ENCODE measurements at places on chromosomes 11 and 22.

GRCh38 chr11:45739866-45740265 is 65.1 kb upstream of the SLC35C1 start:
- DNase-seq: no peak

- no peak for DNase-seq
These were observed 17.7 kb upstream of the TALDO1 start for GRCh38 chr11:729492-730074.

GRCh38 chr22:38089474-38089851 is 5.5 kb upstream of the SLC16A8 start:
- no peak for DNase-seq

- no peak for DNase-seq
These were observed 78.4 kb downstream of the XRRA1 start for GRCh38 chr11:74870485-74870884.

GRCh38 chr11:128047026-128047425 is 540.3 kb downstream of the ETS1 start:
- no peak for DNase-seq

- DNase-seq: no peak
These were observed 92.7 kb downstream of the ETS1 start for GRCh38 chr11:128494418-128495332.

GRCh38 chr11:20351751-20352262 is 11.7 kb upstream of the HTATIP2 start:
- no peak for DNase-seq

- no peak for DNase-seq
These were observed 13.3 kb upstream of the KCNQ1OT1 start for GRCh38 chr11:2713094-2713493.

DNA sequence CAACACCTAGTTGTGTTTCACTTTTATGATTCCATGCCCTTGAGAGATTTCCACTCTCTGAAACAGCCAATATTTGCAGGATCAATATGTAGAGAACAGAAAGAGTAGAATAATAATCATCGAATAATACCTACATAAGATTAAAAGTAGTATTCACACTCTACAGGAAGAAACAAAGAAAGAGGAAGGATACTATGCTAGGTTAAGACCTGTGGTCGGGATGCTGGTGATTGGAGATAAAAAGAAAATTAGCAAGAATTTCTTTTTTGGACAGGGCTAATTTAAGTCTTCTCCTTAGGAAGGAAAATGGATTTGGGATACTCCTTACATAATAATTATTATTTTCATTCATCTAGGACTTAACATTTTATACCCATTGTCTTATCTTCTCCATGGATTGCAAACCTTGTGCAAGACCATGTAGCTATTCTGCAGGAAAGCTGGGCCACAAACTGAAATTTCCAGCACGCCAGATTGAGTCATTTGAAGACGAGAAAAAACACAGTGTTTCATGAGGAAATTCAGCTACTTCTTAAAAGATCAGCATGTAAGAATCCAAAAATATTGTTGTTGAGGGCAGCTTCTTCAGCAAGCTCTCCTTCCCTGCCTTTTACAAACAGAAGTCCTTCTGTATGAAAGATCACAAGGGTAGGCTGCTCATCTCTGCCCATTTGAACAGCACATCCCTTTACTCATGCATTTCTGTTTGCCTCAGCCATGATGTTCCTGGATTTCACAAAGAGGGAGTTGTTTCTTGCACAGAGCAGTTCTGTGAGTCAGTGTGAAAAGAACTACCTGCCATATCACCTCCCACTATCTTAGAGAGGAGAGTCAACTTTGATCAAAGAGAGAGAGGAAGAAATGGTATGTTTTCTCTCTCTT is 90.7 kb downstream of the FAM76B start:
- DNase-seq: no peak

- DNase-seq: no peak
These were observed 174.4 kb upstream of the NECTIN1 start for GRCh38 chr11:119903389-119903788.

DNA sequence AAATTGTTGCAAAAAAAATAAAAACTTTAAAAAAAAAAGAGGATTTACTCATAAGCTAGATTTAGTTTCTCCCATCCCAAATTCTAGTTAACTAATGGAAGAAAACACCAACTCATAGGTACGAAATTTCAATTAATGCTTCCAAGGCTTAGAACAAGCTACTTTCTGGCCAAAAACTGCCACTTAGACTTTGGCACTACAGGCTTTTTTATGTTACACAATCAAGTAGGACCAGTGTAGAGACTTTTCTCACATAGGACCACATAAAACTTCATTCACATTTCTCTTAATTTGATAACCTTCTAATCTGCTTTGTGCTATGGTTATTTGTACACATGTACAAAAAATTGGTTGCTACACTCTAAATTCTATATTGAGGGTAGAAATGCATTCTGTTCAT is 3.1 kb downstream of the ST13 start:
- DNase-seq: no peak

GRCh38 chr11:45362636-45363035 is 76.5 kb upstream of the SYT13 start:
- no peak for DNase-seq

DNA sequence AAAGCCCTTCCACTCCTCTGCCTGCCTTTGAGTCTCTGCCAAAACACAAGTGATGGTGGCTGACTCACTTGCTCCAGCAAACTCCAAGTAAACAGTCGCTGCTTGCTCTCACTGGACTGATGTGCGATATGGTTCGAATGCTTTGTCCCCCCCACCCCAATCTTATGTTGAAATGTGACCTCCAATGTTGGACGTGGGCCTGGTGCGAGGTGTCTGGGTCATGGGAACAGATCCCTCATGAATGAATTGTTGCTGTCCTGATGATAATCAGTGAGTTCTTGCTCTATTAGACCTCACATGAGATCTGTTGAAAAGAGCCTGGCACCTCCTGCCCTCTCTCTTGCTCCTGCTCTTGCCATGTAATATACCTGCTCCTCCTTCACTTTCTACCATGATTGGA is 747.9 kb downstream of the OPCML start:
- DNase-seq: no peak

GRCh38 chr11:74142624-74143023 is 28.2 kb downstream of the C2CD3 start:
- DNase-seq: no peak

- DNase-seq: no peak
These were observed 8.2 kb downstream of the CD5 start for GRCh38 chr11:61110255-61111049.

GRCh38 chr11:57377107-57377506 is 3.8 kb downstream of the PRG3 start:
- DNase-seq: no peak

DNA sequence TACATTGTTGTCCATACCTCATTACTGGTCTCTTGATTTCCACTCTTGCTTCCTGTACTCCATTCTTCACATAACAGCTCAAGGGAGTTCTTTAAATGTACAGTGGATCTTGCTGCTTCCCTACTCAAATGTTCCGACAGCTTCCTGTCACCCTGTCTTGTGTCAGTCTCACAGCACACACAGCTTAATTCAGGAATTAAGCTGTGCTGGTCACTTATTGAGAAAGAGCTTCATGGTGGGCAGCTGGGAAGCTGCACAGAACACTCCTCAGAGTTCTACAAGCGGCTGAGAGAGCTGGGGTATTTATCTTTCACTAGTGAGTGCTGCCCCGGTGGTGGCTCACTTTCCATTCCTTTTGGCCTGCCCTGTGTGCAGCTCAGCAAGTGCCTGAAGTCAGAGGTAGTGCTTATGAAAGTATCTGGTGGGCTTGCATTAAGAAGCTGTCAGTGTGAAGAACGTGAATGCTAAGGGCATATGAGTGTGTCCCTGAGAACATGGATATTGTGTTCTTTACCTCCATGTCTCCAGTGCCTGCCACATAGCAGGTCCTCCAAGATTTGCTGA is 48.7 kb downstream of the KCNQ1OT1 start:
- DNase-seq: no peak

GRCh38 chr11:7448201-7448600 is 37.1 kb upstream of the OLFML1 start:
- DNase-seq: no peak

- DNase-seq: no peak
These were observed 121.2 kb downstream of the C11orf58 start for GRCh38 chr11:16859651-16860050.

DNA sequence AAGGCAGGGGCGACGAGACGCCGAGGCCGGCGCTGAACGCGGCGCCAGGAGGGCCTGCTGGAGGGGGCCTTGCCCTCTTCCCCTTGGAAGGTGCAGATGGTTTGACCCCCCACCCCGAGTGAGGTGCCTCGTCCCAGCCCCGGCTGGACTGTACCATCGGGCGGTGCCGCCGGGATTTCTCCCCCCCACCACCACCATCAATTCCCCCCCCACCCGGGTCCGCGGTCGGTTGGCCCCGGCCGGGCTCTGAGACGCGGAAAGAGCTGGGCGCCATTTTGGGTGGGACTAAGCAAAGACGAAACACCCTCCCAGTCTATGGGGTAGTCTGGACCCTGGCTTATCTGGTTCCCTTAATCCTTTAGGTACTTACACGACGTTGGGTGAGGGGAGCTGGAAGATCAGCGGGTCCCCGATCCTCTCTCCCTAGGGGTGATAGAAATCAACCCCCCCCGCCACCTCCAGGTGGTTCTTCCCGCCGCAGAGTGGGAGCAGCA is at the start of gene PRDM10:
PRDM10 (minus strand) TSS at position 484 of the 494 bp plus-strand sequence. CDS start 41,871 bp downstream, outside the sequence.
- peak; percentile 81 for DNase-seq

GRCh38 chr11:61656347-61657077 is 23.7 kb upstream of the DAGLA start:
- no peak for DNase-seq

- DNase-seq: no peak
These were observed 16.2 kb downstream of the SWAP70 start for GRCh38 chr11:9680028-9680427.

DNA sequence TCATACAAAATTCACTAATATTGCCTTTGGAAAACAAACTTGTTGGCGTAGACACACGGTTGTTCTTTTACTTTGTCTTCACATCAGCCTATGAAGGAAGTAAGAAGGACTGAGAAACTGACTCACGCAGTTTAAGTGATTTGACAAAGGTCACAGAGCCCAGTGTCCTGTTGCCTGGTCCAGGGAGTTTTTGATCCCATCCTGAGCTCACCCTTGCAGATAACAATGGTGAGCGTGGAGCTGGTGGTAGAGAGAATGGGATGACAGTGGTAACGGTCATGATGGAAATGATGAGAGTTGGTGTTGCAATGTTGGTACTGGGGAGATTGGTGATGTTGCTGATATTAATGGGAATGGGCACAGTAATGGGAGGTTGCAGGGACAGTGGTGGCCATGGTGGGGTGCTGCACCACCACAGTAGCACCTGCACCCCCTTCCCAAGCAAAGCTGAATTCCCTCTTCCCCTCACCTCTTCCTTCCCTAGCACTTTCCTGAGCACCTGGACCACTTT is 22.0 kb downstream of the CREB3L1 start:
- no peak for DNase-seq

DNA sequence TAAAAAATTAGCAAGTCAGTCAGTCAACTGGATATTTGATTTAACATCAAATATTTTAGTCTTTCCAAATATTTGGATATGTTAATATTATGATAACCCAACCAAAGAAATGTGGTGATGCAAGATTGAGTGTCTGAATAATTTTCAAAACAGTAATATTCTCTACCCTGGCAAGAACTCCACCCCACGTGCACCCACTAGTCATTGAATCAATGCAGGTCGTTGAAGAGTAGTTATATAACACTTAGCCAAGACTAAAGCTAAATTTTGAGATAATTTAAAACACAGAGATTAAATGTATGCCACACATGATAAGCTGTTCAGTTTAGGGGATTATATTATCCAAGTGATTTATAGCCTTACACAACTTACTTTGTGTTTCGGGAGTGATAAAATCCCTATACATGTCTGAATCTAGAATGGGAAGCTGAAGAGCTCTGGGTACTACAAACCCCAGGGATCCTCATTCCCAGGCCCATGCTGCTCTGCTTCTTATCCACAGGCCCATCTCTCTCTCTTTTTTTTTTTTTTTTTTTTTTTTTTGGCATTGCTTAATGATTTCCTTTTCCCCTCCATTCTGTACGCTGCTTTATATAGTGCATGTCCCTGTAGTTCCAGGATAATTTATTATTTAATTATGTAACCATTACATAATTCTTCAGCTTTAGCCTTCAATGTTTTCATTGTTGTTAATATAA is 392.9 kb downstream of the NTM start:
- DNase-seq: no peak

DNA sequence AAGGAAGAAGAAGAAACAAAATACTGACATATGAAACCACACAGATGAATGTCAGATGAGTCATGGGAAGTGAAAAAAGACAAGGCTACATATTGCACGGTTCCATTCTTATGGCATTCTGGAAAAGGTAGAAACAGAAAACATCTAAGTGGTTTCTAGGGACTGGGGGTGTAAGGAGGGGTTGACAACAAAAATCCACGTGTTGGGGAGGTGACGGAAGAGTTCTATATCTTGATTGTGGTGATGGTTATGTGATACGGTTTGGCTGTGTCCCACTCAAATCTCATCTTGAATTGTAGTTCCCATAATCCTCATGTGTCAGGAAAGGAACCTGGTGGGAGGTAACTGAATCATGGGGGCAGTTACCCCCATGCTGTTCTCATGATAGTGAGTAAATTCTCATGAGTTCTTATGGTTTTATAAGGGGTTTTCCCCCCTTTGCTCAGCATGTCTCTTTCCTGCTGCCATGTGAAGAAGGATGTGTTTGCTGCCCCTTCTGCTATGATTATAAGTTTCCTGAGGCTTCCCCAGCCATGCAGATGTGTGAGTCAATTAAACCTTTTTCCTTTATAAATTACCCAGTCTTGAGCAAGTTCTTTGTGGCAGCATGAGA is 6.4 kb upstream of the ARFGAP3 start:
- DNase-seq: peak; percentile 20

Measured in stimulated activated CD8-positive, alpha-beta memory T cell treated with anti-CD3 and anti-CD28 coated beads, Interleukin-15, amount 100 ng/mL, for 48 hours (primary cell).